CD4-positive, CD25-positive, alpha-beta regulatory T cell (primary cell): ENCODE measurements at places on chromosomes 3 and 15.

GRCh38 chr15:51075364-51075763 is 19.3 kb downstream of the TNFAIP8L3 start:
- DNase-seq: no peak

- no peak for DNase-seq
Measured at GRCh38 chr15:35545316-35545823, 595 bp downstream of the DPH6 start.

GRCh38 chr15:51681303-51681963 is at the start of gene SCG3:
Gene SCG3, plus strand, starts transcription at chr15:51681503. Its CDS starts 253 bp downstream, at chr15:51681756.
- peak; percentile 26 for DNase-seq

GRCh38 chr15:101633356-101633755 is 18.8 kb downstream of the TM2D3 start:
- no peak for DNase-seq

DNA sequence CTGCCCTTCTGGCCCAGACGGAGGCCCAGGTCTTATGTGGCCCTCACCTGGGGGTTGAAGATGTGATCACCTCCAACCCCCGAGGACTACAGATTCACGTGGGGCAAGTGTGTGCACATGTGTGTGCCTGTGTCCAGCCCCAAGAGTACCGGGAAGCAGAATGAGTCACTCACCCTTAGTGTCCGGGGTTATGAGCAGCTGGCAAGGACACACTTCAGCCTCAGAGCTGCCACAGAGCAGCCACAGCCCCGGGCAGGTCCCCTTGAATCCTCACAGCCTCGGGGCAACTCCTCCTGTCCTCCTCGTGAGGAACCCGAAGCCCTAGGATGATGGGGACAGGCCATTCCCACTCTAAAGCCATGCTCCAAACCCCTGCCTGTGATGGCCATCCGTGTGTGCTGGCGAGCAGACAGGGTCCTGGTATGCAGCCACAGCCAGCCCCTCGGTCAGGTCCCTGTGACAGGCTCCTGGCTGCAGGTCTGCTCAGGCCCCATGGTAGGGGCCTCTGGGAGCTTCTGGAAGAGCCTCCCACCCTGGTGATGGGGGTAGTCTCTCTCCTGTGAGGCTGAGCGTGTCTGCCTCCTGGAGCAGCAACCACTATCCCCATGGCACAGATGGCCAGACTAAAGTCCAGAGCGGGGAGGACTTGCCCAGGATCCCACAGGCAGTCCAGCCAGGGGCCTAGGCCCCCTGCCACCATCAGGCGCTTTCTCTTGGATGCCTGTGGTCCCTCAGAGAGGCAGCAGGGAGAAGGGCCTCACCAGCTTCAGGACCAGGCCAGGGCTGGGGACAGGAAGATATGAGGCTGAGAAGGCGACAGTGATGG is 852 bp downstream of the STAB1 start:
- no peak for DNase-seq

DNA sequence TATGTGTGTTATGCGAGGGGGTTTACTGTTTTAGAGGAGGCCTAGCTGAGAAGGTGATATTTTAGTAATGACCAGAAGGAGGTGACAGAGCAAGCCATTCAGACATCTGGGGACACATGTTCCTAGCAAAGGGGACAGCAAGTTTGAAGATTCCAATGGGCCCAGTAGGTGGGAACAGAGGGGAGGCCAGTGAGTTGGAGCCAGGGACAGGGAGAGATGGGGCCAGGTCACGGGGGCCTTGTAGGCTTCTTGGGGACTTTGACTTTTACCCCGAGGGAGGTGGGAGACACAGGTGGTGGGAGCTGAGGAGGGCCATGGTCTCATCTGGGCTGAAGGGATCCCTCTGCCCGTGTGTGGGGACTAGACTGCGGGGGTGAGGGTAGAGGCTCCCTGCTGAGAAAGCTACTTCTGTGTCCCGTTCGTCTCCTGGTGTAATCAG is 72.5 kb downstream of the MGLL start:
- DNase-seq: no peak

DNA sequence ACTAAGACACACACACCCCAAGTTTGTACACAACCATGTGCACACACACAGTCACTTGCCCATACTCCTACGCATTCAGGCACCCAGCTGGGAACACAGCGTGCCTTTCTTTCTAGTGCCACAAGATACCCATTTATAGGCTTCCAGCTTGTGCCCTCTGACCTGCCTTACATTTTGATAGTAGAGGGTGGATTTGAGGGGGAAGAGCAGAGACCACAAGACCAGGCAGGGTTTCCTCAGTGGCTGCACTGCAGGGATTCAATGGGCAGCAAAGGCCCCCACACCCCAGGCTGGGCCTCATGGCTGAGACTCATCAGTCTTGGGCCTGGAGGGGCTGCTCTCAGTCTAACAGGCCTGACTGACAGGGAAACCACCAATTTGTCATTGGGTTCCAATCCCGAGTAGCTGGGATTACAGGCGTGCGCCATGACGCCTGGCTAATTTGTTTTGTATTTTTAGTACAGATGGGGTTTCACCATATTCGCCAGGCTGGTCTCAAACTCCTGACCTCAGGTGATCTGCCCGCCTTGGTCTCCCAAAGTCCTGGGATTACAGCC is 18.8 kb upstream of the ANKDD1A start:
- peak; percentile 35 for DNase-seq

GRCh38 chr3:127133971-127134370 is 59.0 kb upstream of the PRR23E start:
- no peak for DNase-seq

DNA sequence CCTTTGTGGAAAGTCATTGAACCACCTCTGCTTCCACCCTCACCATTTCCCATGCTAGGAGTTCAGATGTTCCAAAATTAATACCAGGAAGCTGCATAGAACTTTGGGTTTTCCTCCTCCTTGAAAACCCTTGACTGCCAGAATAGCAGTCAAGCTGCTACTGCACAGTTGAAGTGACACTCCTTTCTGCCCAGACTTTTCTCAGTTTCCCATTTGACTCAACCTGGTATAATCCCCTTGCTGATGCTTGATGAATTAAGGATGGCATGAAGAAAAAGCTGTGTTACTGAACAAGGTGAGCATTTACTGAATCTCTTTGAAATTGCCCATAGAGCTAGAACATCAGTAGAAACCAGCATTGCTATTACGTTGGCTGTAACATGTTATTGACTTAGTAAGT is 286.0 kb downstream of the EDEM1 start:
- no peak for DNase-seq

- no peak for DNase-seq
Measured at GRCh38 chr3:120428924-120429323, 21.9 kb downstream of the FSTL1 start.

GRCh38 chr3:194447161-194447560 is 39.6 kb downstream of the ATP13A3 start:
- peak; percentile 43 for DNase-seq

DNA sequence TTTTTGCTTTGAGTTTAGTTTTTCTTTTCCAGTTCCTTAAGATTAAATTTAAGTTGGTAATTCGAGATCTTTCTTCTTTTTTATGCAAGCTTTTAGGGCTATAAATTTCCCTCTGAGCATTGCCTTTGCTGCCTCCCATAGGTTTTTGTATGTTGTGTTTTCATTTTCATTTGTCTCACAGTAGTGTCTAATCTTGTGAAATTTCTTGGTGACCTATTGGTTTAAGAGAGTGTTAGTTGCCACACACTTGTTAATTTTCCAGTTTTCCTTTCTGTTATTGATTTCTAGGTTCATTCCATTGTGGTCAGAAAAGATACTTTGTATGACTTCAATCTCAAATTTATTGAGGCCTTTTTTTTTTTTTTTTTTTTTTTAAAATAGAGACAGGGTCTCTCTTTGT is 18.3 kb upstream of the IL20RB start:
- DNase-seq: no peak

- DNase-seq: no peak
Measured at GRCh38 chr3:42130007-42130328, 38.8 kb downstream of the TRAK1 start.

DNA sequence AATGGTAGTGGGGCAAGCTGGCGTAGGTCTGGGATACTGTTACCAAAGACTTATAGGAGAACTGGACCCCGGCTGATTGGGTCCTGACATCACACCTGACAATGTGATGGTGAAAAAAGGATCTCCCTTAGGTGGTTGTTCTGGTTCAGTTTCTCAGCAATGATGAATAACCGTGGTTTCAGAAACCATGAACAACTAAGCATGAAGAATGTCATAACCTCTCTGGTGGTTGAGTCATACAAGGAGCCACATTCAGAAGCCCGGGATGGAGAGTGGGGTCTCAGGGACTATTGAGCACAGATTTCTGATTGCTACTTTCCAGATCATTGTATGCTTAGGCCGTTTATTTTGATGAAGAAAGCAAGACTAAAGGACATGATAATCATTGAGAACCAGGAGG is 17.4 kb downstream of the GPR160 start:
- peak; percentile 21 for DNase-seq

- DNase-seq: no peak
Measured at GRCh38 chr15:101610611-101611000, 41.6 kb downstream of the TM2D3 start.

GRCh38 chr3:17765819-17766472 is 23.5 kb upstream of the TBC1D5 start:
- DNase-seq: no peak

DNA sequence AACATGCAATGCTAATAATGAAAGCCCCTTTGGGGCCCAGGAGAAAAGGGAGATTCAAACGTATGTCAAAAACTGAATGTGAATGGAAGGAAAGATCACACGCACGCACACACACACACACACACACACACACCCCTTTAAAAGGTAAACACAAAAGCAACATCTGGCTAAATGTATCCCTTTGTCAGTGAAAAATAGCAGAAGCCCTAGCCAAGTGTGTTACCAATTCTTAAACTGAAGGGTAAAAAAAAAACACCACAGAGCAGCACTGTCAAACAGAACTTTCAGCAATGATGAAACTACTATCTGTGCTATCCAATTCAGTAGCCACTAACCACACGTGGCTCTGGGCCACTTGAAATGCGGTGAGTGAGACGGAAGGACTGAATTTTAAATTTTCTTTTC is 4.9 kb downstream of the RFTN1 start:
- no peak for DNase-seq

DNA sequence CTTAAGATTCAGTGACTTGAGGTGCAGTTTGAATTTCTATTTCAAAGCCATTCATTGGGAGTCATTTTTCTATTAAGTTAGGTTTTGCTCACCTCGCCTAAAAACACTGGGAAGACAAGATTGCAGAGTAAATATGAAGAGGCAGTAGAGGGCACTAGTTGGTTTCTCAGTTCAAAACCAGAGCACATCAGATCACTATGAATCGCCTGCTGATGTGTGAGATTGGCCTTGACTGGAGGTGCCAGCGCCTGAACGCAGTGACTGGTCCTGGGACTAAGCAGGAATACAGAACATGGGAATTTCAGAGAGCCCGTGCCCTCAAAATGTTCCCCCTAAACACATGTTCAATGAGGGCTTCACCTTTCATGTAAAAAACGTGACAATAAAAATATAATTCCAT is 229.0 kb downstream of the ITPR1 start:
- DNase-seq: no peak

DNA sequence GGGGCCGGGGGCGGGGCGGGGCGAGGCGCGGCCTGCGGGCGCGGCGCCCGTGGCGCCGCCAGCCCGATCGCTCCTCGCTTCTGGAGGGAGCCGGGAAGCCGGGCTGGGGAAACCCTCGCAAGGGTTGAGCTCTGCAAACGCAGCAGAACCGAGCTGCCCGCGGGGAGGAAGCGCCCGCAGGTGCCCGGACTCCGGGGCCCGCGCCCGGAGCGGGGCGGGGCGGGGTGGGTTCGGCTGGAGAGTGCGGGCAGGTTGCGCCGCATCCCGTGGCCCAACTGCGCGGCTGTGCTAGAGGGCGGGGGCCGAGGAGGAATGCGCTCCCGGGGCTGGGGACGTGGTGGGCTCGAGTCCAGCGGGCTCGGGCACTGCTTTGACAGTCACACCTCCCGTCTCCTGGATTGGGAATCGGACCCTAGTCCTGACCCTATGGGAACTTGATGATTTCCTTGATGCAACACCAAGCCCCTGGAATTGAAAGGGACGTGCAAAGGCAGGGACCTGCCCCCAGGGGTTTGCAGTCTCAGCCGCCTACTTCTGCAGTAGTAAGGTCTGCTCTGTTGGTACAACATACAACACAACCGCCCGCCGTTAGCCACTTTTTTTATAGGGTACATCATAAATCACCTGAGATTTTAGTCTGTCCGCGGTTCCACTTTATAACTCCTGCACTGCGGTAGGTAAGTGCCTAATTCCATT is 34.3 kb downstream of the ZBTB38 start:
- peak; percentile 49 for DNase-seq

GRCh38 chr3:184322731-184323487 is 8.5 kb downstream of the EIF4G1 start:
- no peak for DNase-seq

DNA sequence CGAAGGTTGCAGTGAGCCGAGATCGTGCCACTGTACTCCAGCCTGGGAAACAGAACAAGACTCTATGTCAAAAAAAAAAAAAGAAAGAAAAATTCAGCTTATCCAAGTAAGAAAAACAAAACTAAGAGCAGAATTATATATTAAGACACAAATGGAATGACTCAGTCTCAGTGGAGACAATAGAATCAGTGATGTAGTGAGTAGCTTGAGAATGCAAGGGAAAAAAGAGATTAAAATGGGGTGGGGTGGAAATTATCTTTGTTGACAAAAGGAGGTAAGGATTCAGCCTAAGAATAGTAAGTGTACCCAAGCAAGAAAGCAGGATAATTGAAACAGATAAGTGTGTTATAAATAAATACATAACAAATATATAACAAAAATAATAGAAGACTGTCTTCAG is 70.7 kb downstream of the BLM start:
- DNase-seq: no peak

- DNase-seq: no peak
Measured at GRCh38 chr3:140113996-140114788, 179.2 kb downstream of the CLSTN2 start.

- no peak for DNase-seq
Measured at GRCh38 chr3:54600441-54601204, 327.2 kb downstream of the LRTM1 start.

DNA sequence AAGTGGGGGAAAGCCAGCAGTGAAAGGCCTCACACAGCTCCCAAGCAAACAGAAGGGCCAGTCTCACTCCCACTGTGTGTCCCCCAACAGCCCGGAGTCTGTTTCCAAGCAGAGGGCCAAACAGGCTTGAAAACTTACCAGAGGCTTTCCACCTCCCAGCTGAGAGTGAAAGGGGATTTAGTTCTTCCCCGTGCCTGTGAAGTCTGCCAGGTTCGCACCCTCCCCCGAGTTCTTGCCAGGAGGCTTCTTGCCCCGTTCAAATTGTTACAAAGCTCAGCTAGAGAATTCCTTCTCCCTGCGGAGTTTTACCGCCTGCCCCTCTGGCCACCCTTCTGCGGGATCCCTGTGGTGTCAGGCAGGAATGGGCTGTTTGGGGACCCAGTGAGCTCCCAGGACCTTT is 68.0 kb upstream of the WNT7A start:
- no peak for DNase-seq

DNA sequence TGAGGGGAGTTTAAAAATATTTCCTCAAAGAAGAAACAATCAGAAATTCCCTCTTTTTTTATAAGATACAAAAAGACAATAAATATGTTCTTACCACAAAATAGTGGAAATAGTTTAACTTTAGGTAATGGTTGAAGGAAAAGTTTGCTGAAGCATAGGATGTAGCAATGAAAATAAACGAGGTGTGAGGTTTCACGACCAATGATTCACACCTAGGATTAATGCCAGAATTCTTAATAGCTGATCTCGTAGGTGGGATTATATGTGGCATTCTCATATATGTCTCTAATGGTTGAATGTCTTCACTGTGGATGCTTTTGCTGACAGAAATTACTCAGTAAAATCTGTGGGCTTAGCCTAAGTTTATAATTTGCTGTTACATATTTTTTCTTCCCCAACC is 467.7 kb downstream of the FGF12 start:
- no peak for DNase-seq
